Umbilical cord (tissue), 2 donors: ENCODE measurements at places on chromosomes 2 and 18.

DNA sequence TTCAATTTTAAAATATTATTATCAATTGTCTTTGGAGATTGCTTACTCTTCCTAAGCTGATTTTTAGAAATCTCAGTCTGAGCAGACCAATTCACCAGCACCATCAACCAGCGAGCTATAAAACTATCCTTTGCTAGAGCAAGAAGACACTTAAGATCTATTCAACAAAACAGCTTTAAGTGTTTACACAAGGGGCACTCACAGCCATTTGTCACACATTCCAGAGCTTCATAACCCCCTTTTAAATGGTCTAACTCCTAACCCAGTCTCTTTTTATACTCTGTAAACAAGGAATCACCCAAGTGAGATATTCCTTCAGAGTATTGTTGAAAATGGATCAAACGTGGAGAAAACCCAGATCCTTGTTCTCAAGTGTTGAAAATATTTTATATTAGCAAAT is 1294.1 kb upstream of the CHAC2 start:
- no peak for DNase-seq

DNA sequence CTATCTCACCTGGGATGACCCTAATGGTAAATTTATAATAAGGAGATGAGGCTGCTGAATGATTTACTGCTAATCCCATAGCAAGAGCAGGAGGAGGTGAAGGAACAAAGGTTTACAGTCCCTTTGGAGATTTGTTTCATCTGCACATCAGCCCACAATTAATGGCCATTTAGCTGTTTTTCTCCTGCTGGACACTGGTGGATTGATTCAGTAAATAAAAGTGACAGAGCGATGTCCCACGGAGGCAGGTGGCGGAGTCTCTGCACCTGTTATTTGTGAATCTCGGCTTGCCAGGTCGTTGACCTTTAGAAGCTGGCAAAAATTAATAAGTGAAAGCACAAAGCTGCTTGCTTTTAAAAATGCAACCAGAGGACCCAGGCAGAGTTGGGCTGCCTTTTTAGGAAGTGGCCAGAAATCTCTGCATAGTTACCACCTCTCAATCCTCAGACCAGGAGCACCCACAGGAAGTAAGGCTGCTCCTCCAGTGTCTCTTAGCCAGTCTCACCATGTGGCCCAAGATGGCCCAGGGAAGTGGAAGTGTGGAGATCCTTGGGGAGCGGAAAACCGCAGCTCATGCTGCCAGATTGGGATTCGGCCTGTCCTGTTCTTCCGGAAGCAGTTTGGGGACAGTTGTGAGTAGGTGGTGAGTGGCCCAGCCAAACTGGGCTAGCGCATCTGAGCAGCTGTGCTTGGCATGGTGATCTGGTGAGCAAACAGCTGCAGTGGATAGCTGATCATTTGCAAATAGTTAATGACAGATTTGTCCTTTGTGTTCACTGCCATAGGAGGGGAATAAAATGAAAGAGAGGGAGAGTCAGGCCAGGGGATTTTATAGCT is 1005.7 kb upstream of the PIK3C3 start:
- DNase-seq, result no peak

- DNase-seq, result no peak
Observed at GRCh38 chr2:109348671-109349502, 219.9 kb downstream of the SH3RF3 start.

DNA sequence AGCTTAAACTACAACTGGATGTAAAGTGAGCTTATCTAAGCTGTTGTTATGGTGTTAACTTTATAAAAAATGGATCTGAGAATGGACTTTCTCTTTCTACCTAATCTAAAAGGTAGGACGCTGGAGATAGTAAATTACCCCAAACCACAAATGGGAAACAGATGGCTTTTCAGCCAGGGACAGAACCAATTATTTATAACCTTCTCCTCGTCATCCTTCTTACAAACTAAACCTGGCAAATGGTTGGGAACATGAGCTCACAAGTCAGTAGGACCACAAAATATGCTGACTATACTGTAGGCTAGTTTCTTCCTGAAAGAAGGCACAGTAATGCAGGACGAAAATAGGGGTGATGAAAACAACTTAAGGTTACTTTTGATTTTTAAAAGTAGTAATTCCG is 32.7 kb upstream of the ZDBF2 start:
- DNase-seq, result no peak

- DNase-seq, result no peak
Observed at GRCh38 chr18:51617572-51618260, 420.2 kb upstream of the MEX3C start.

DNA sequence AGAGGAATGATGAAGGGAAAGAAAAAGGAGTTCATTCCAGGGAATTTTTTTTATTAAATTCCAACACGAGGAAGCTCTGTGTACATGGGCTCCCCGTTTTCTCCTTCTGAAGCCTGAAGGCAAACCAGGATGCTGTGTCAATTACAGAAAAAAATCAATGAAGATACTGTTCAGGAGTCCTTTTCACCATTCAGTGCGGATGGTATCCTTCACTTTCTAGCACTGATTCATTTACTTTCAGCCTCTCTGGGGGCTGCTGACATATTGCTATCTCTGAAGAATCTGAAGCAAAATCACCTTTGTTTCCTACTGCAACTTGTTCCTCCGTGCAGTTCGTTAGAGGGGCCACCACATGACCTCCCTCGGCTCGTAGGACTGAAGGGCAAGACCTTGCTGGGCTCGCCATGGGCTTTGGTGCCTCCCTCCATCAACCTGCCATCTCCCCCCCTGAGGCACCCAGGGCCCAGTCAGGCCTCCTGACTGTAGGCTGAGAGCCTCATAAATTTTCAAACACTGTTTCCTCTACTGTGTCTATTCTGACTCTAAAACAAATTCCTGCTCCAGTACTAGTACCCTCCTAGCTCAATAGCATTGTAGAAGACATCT is 25.5 kb upstream of the ST8SIA3 start:
- DNase-seq, result no peak
